ENCODE measurements at places on chromosomes 7 and 10.
A peak's percentile ranks its signal among the peaks of the same experiment; 100 is the strongest.

DNA sequence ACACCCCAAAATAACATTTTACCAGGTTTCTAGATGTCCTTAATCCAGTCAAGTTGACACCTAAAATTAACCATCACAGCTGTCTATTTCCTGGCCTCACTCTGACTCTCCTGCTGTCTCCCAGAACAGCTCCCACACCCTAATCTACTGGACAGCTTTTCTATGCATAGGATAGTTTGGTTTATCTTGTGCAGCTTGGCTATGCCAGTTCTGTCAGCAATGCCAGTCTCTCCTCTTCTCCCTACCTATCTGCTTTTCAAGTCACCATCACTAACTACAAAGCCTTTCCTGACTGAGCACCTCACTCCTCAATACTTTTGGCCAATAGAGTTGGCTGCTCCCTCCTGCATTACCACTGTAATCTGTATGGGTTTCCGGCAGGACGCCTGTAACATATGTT is 5.0 kb downstream of the NCOA4 start:
- no peak for DNase-seq

DNA sequence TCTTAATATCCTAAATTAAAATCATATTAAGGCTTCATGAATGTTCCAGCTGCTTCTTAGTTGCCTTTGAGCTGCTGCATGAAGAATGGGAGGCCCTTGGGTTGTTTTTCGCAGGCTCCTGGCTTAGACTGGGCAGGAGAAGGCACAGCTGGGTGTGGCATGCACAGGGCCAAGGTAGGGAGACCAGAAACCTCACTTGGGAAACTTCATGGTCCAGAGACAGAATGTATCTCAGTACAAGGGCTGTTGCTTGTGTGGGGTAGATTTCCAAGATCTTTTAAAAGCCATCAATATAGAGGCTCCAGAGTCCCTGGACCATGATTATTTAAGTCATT is 49.9 kb downstream of the BUB3 start:
- no peak for DNase-seq

DNA sequence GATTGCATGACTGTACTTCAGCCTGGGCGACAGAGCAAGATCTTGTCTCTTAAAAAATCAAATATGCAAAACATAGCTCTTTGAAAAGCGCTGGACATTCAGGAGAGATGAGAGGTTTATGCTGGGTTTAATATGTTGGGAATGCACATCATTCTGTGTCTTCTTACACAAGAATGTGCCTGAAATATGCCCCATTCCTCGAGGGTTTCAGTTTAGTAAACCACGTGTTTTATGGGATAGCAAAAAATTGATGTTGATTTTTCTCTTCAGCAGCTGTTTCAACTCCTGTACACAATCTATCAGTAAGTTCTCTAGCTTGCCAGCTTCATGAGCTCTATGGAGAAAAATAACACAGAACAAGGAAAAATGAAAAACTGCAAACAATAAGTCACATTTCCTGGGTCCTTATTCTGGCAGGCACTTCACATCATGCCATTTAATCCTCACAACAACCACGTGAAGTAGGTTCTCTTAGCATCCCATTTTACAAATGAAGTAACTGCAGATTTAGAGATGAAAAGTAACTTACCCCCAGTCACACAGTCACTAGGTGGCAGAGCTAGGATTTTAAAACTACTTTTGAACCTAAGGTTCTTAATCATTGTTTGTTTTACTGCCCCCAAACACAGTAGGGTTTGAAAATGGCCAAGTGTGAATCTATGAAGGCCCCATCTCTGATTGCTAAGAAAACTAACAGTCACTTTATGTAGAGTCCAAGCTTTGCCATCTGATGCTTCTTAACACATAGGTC is 423.6 kb downstream of the PHTF2 start:
- DNase-seq = no peak

- peak; percentile 23 for DNase-seq
Observed at GRCh38 chr10:7412237-7412927, 1.5 kb upstream of the SFMBT2 start.

DNA sequence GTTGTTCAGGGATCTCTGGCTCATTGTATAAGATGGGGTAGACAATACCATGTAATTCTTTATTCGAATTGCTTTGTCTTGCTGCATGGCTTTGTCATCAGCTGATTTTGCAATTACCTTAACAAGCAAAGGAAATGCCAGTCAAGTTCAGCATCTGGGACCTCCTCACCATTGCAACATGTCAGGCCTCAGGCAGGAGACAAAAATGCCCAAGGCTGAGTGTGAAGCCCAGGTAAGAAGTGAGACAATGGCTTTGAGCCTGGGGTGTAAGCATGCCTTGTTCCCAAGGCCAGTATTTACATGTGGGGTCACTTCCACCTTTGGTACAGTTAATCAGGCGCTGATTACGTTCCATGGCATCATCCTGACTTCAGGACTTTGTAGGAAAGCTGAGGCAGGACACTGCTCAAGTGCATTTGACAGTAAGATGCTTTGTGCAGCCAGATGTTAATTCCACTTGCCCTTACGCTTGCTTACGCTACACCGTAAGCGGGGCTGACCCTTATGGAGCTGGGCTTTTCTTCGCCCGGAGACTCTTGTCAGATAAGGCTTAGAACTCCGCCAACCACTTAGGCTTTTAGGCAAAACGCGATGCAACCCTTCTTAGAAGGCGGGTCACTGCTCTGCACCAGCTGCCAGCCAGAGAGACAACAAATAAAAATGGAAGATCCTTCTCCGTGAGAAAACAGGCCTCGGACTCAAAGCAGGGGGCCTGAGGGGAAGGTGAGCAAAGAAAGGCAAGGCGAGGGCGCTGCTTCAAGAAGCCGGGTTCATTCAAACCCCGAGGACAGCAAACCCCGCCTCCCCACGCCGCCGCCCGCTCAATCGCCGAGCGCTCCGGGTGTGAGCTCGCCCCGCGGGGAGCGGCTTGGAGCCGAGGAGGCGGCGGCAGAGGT is 1.3 kb upstream of the SP4 start:
- DNase-seq = no peak

GRCh38 chr10:625751-626711 is 63.4 kb downstream of the DIP2C start:
- no peak for DNase-seq

- DNase-seq = no peak
Observed at GRCh38 chr7:17497549-17498167, 199.2 kb downstream of the AHR start.

GRCh38 chr7:13910805-13911551 is 78.5 kb downstream of the ETV1 start:
- no peak for DNase-seq

GRCh38 chr10:33099748-33100147 is 141.7 kb upstream of the ITGB1 start:
- no peak for DNase-seq

- DNase-seq = no peak
Observed at GRCh38 chr7:93228302-93228701, 2.0 kb upstream of the HEPACAM2 start.

GRCh38 chr7:1618475-1618874 is 48.6 kb upstream of the PSMG3 start:
- no peak for DNase-seq

- no peak for DNase-seq
Observed at GRCh38 chr10:131663351-131663750, 237.5 kb upstream of the PPP2R2D start.

- DNase-seq = no peak
Observed at GRCh38 chr10:114507449-114507848, 103.1 kb upstream of the AFAP1L2 start.

GRCh38 chr10:26448292-26448691 is 10.2 kb downstream of the APBB1IP start:
- no peak for DNase-seq

- no peak for DNase-seq
Observed at GRCh38 chr7:151248346-151249033, at the start of gene SMARCD3. Gene SMARCD3 (minus strand): TSS chr7:151248694. CDS start chr7:151248562, 132 bp downstream.

DNA sequence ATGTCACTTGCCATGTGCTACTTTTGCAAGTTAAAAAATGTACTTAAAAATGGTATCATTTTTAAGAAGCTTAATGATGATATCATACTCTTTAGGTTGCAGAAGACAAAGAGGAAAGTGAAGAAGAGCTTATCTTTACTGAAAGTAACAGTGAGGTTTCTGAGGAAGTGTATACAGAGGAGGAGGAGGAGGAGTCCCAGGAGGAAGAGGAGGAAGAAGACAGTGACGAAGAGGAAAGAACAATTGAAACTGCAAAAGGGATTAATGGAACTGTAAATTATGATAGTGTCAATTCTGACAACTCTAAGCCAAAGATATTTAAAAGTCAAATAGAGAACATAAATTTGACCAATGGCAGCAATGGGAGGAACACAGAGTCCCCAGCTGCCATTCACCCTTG is 6.1 kb downstream of the LMOD2 start:
- DNase-seq = no peak

GRCh38 chr7:18541181-18541870 is 45.8 kb downstream of the HDAC9 start:
- DNase-seq = no peak

GRCh38 chr7:85508642-85509410 is 322.0 kb upstream of the SEMA3D start:
- no peak for DNase-seq

DNA sequence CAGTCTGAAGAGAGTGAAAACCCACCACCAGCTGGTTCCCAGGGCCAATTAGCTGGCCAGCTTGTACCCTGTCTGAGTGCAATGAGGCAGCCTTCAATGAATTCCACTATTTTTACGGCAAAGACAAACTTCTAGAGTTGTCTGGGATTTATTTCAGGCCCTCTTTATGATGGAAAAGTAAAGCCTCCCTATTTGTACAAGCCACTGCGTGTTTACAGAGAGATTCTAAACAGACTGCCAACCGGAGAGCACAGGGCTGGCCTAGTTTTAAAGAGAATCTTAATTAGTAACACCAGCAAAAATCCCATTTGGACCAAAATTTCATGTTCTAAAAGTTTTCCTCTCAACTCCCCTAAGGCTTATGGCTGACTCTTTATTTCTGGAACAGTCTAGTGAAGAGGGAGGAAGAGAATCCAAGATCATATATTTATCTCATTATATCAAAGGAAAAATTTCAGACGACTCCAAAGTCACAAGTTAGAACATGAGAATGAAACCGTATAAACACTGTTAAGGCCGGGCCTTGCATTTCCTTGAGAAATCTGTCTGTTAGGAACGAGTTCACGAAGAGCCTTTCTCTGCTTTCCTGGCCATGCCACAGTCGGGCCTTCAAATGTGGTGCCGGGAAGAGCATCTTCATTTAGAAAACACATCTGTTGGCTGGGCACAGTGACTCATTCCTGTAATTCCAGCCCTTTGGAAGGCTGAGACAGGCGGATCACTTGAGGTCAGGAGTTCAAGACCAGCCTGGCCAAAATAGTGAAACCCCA is 724.6 kb upstream of the NRP1 start:
- DNase-seq = no peak

DNA sequence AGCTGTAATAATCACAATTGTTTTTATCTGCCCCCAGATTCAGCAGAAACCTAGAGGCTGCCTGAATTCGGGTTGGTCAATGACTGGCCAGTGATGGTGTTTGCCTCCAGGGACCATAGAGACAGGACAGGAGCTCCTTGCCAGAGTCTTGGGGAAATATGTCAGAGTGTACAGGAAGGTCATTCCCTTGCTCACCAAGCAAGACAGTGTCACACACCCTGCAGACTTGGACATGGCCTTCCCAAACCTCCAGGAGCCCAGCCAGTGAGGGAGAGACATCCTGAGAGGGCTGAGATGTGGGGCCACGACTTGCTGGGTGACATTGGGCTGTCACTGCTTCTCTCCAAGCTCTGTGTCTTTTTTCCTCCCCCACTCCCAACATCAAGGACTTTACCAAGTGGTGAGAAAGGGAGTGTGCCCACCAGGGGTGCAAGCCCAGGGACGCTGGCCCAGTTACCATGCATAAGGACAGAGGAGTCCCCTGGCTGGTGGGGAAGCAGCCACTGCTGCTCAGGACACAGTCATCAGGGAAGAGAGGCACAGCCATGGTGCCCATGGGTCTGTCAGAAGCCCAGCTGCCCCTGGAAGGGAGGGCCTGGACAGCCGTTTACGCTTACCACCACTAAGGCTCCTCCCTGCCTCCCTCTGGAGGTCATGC is 25.3 kb upstream of the C10orf53 start:
- DNase-seq = no peak

DNA sequence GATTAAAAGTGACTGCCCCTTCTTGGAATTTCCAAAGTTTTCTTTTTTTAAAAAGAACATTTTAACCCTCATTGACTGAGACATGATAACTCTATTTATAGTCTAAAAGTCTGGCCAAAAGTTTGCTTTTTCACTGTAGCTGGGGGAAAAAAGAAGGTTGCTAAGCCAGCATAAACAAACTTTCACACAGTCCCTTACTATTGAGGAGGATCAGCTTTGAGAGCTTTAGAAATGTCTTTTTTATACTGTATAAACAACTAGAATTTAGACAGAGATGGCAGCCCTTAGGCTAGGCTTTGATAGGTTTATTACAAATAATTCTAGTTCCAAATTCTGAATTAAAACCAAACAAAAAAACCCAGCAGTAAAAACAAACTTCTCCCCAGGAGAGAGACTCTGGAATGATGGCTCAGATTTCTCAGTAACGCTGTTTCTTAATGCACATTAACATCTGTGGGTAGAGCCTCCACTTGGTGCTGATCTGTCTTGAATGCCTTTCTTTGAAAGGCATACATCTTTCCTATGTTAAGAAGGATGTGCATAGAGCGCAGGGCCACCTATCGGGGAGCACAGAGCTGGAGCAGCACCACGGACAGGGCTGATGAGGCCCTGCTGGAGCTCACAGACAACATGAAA is 100.9 kb upstream of the PDLIM1 start:
- no peak for DNase-seq

GRCh38 chr10:44198096-44198779 is 186.7 kb downstream of the CXCL12 start:
- no peak for DNase-seq

DNA sequence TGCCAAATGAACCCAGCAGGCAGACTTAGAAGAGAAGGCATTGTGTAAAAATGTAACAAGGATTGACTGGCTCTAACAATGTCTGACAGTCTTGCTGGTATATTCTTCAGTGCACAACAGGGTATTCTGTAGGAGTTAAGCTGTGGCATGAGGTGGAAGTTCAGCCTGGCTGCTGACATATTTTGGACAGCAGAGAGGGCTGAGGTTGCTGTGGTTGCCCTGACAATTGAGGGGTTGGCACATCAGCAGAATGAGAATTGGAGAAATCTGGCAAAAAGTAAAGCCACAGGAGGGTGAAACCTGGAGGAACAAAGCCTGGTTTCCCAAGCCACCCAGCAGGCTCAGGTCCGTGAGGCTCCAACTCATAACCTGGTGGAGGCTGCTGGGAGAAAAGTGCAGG is 220.2 kb downstream of the JAZF1 start:
- no peak for DNase-seq

GRCh38 chr7:1705856-1706255 is 35.8 kb downstream of the ELFN1 start:
- no peak for DNase-seq

- DNase-seq = no peak
Observed at GRCh38 chr7:155460926-155461613, 3.1 kb downstream of the EN2 start.

GRCh38 chr10:84542522-84543490 is 214.4 kb downstream of the CCSER2 start:
- DNase-seq = no peak

All from activated CD8-positive, alpha-beta memory T cell treated with anti-CD3 and anti-CD28 coated beads for 48 hours (primary cell).